Spleen (tissue), 13 donors: ENCODE measurements at places on chromosomes 4 and X. TPM values are rescaled to one million over a fixed set of nuclear protein-coding genes. Genes with fewer than 3 reads are reported as not detected.

DNA sequence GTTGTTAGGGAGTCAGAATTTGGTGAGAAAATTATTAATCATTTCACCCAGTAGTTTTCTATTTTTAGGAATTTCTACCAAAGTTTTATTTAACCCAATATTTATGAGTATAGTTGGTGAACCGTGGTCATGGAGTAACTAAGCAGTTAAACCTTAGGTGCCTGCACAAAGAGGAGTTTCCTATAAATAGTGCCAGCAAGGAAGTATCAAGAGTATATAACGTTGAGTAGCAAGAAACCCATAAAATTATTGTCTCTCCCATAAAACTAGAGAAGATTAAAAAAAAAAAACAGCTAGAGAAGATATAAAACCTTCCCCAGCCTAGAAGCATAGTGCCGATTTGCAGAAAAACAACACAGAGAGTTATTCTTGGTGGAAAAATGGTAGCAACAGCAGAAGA lies 158.9 kb downstream of the PRDM5 start:
- no peak overlapping the region for H3K4me3 ChIP-seq
- H3K36me3 ChIP-seq: peaks cover 7% of the 10 kb centered on the region
- no peak for DNase-seq
- H3K27ac ChIP-seq: no peak overlapping the region
- H3K27me3 ChIP-seq: no peaks in the 10 kb centered on the region

- peak; percentile 73 for DNase-seq
- H3K27me3 ChIP-seq: no peaks in the 10 kb centered on the region
- no peak overlapping the region for H3K4me3 ChIP-seq
- peaks cover 60% of the 10 kb centered on the region for H3K36me3 ChIP-seq
These were observed 33.0 kb upstream of the CPLX1 start for GRCh38 chr4:858831-859451.

GRCh38 chrX:91079342-91080114 lies 355.1 kb upstream of the PABPC5 start:
- no peak overlapping the region for H3K4me3 ChIP-seq
- DNase-seq: no peak
- H3K27ac ChIP-seq: no peak overlapping the region
- no peaks in the 10 kb centered on the region for H3K27me3 ChIP-seq
- no peaks in the 10 kb centered on the region for H3K4me1 ChIP-seq

DNA sequence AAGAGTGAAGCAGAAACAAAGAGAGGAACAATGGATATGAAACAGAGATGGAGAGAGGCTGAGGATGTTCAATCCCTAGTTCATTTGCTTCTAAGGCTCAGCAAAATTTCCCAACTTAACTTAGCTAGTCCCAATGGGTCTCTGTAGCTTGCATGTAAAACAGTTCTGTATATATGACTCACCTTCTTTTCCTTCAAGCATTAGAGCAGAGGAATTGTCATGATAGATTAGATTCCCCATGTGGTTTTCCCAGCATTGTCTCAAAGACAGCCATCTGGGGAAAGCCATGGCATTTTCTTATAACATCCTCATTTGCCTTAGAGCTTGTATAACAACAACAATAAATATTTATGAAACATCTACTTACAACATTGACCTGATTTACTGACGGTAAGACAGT lies 93.9 kb upstream of the GATB start:
- no peak overlapping the region for H3K4me3 ChIP-seq
- H3K27ac ChIP-seq: no peak overlapping the region
- H3K36me3 ChIP-seq: no peaks in the 10 kb centered on the region
- H3K27me3 ChIP-seq: no peaks in the 10 kb centered on the region
- no peak for DNase-seq
- H3K4me1 ChIP-seq: no peaks in the 10 kb centered on the region

- H3K27me3 ChIP-seq: no peaks in the 10 kb centered on the region
- no peak for DNase-seq
- no peaks in the 10 kb centered on the region for H3K36me3 ChIP-seq
- H3K4me3 ChIP-seq: no peak overlapping the region
These were observed 292.5 kb downstream of the USP46 start for GRCh38 chr4:52366621-52367020.

DNA sequence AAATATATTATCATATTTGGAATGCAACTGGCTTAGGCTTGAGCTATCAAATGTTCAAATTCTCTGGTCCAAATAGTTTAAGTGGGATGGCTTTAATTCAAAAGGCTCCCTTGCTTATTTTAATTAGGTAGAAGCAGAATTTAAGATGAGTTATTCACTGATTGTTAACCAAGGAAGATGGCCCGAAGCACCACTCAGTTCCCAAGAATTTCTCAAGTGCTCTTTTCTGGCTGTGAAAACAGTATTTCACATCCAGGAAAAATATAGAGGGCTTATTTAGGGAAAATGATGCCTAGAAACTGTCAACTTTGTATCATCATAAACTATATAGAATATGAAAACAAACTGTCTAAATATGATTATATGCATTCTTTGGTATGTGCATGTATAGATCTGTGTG lies 246.5 kb upstream of the SFRP2 start:
- DNase-seq: no peak
- no peaks in the 10 kb centered on the region for H3K36me3 ChIP-seq
- H3K27ac ChIP-seq: no peak overlapping the region
- no peaks in the 10 kb centered on the region for H3K4me1 ChIP-seq
- H3K4me3 ChIP-seq: no peak overlapping the region

DNA sequence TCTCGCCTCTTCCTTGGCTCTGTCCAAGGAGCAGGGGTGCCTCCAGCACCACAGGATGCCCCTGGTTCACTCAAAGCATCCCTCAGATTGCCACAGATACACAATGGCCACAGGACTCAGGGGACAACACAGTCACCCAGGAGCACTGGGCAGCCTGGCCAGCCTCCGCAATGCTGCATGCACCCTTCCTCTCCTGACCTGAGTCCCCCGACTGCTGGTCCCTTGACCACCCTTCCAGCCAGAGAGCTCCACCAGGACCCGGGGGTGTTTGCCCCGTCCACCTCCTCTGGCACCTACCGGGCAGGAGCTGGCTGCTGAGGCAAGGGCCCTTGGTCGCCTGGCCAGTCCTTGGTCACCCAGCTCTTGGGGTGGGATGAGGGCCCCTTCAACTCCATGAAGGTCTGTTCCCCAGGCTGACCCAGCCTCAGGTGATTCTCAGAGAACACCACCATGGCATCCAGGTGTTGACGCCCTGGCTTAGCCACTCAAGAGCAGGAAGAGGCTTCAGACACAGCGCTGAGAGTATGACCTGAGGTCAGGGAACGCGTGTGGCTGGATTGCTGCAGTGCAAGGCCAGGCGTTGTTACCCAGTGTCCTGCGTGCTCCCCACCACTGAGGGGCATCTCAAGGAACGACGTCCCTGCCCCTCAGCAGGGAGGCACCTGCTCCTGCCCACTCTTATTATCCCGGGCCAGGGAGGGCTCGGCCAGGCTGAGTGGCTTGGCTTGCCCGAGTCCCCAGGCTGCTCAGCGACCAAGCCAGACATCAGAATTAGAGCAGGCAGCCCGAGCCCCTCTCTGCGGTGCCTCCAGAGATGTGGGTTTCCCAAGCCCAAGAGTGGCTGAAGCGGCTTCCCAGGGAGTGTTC lies 10.2 kb downstream of the ADRA2C start:
- no peak overlapping the region for H3K4me3 ChIP-seq
- no peak for DNase-seq
- peaks cover 57% of the 10 kb centered on the region for H3K27me3 ChIP-seq
- H3K27ac ChIP-seq: no peak overlapping the region
- H3K4me1 ChIP-seq: no peaks in the 10 kb centered on the region
- no peaks in the 10 kb centered on the region for H3K36me3 ChIP-seq

DNA sequence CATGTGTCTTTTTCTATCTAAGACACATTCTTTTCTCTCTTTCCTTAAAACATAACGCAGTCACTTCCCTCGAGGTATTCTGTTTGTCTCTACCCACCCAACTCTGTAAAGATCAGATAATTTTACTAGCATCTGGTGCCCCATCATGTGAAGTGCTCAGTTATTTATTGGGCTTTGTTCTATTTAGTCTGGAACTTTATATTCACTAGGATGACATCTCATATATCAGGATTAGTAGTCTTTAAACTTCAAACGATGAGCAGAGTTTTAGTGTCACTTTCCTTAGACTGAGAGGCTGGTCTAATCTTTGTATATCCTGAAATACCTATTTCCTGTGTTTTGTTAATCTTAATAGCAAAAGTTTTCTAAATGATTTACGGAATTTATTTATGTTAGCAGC lies 445.5 kb upstream of the NDST3 start:
- no peak for DNase-seq
- H3K36me3 ChIP-seq: no peaks in the 10 kb centered on the region
- H3K27me3 ChIP-seq: no peaks in the 10 kb centered on the region
- H3K4me1 ChIP-seq: no peaks in the 10 kb centered on the region
- H3K27ac ChIP-seq: no peak overlapping the region
- no peak overlapping the region for H3K4me3 ChIP-seq

DNA sequence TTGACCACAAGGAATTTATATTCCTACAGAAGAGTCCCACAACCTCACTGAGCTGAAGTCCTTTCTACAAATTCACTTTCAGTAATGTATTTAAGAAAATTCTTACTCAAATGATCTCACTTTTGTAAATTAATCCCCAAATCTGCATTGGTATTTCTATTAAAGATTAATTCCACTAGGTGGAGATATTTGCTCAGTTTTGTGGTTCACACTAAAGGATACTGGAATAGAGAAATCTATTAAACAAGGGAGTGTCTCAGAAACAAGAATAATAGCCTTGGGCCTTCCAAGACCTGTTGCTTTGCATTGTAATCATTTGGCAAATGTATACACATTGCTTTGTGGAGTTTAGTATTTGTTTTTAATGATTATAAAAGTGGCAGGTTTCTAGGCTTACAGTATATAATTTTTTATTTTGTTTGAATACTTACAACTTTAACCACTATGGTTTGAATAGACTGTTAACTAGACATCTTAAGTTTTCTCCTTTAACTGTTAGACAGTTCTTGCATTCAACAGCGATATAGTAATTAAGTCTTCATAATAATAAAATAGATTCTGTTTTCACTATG lies 25.9 kb downstream of the CFAP299 start:
- no peak for DNase-seq
- H3K36me3 ChIP-seq: no peaks in the 10 kb centered on the region
- no peaks in the 10 kb centered on the region for H3K27me3 ChIP-seq
- H3K27ac ChIP-seq: no peak overlapping the region
- H3K4me3 ChIP-seq: no peak overlapping the region

DNA sequence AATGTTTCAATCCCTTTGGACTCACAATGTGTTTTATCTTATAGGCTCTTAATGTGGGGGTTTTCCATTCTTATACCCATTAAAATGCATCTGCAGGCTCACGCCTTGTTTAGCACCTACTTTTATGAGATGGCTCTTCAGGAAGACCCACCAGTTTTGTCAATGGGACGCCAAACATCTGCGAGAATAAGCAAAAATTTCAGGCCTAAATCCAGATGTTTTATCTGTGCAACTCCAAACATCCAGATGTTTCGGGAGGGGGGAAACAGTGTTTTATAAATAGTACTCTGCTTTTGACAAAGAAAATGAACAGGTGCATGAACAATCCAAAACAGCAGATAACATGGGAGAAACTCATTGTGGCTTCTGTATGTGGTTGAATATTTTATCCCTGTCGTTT lies 342.8 kb downstream of the DHX15 start:
- H3K4me1 ChIP-seq: no peaks in the 10 kb centered on the region
- no peak overlapping the region for H3K4me3 ChIP-seq
- no peak for DNase-seq
- no peaks in the 10 kb centered on the region for H3K27me3 ChIP-seq

DNA sequence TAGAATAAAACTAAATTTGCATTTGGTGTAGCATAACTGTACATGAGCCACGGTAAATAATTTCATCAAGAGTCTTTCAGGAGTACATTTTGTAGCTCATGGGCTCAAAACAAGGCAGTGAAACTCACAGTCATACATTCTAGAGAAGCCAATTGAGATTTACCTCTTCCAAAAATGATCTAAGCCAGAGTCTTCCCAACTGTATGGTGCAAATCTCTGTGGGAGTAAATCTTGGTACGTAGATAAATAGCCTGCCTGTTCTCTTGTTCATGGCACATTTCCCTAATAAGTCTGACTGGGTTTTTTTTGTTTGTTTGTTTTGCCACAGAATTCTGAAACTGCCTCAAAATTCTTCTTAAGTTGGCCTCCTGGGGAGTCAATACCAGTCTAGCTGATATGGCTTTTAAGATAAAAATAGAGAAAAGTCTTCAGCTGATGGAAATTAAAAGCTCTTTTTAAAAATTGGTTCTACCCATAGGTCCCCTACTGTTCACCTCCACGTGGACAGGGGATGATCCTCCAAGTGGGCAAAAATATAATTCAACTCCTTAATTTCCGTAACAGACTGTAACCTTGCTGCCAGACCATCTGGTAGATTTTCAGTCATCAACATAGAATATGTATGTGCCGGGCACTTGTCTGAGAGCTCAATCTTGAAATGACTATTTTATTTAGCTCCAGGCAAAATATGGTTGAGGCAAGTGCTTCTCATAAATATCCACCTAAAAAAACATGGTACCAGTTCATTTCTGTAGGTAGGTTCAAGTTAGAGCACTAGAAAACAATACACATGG lies 365.4 kb downstream of the PDHA2 start:
- H3K36me3 ChIP-seq: no peaks in the 10 kb centered on the region
- H3K27ac ChIP-seq: no peak overlapping the region
- H3K4me3 ChIP-seq: no peak overlapping the region
- no peaks in the 10 kb centered on the region for H3K27me3 ChIP-seq
- H3K4me1 ChIP-seq: no peaks in the 10 kb centered on the region

DNA sequence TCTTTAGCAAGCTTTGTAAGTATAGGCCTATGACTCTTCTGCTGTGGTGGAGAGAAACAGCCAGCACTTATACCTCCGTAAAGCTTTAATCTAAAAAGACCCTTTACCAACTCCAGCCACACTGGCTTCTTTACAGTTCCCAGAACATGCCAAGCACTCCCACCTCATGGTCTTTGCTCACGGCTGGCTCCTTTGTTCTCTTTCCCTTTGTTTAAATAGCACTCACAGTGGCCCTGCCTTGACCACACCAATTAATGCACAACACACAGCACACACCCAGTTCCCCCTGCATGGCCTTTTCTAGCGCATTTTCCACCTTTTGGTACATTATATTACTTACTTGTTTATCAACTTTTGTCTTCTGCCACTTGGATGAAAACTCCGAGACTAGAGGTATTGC lies 18.9 kb downstream of the PPID start:
- peaks cover 41% of the 10 kb centered on the region for H3K36me3 ChIP-seq
- no peaks in the 10 kb centered on the region for H3K4me1 ChIP-seq
- no peak for DNase-seq
- no peaks in the 10 kb centered on the region for H3K27me3 ChIP-seq

DNA sequence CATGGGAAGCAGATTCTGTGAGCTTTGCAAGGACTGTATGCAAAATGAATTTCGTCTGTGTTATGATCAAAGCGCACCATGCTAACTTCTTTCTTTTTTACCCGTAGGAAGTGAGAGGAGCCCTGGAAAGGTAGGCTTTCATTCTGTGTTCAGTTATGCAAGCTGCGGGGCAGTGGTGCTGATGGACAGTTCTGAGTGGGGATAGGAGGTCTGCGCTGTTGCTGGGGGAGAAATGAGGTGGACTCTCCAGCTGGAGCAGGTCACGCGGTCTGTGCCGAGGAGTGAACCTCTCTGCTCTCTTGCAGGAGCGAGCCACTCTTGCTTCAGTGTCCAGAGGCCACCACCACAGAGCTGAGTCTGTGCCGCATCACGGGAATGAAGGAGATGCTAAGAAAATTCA lies 4.5 kb downstream of the TRIML1 start:
- no peaks in the 10 kb centered on the region for H3K4me1 ChIP-seq
- no peaks in the 10 kb centered on the region for H3K27me3 ChIP-seq
- DNase-seq: no peak
- no peak overlapping the region for H3K4me3 ChIP-seq
- no peaks in the 10 kb centered on the region for H3K36me3 ChIP-seq

GRCh38 chrX:71068044-71068918 lies at the start of gene SNX12:
TSS of gene SNX12 (minus strand) at chrX:71068334. CDS start at chrX:71068306, 28 bp downstream.
- H3K27me3 ChIP-seq: no peaks in the 10 kb centered on the region
- H3K4me3 ChIP-seq: peak within 1 kb of the TSS; percentile 71
- peak; percentile 94 for DNase-seq
- H3K27ac ChIP-seq: peak within 1 kb of the TSS; percentile 89
- peaks cover 13% of the 10 kb centered on the region for H3K4me1 ChIP-seq
- no peaks in the 10 kb centered on the region for H3K36me3 ChIP-seq

The MAGEB10 gene
- total RNA-seq: not detected
